ENCODE measurements at places on chromosomes 11 and 22.

- no peak for DNase-seq
These were observed 830 bp downstream of the ACAT1 start for GRCh38 chr11:108122166-108122628.

DNA sequence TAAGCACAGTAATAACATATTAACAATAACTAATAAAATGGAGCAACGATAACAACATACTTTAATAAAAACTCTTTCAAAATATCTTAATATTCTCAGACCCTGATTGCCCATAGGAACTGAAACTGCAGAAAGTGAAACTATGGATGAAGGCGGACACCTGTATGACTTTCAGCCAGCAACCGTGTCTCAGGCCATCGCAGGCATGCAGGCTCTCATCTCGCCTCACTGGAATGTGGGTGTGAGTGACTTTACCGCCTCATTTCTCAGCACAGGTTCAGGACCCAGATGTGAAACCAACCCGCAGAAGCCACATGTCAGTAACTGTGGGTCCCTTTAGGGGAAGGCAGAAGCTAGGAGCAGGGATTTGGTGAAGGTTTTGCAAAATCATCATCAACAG, 539.1 kb downstream of the FAM181B start:
- DNase-seq = no peak

DNA sequence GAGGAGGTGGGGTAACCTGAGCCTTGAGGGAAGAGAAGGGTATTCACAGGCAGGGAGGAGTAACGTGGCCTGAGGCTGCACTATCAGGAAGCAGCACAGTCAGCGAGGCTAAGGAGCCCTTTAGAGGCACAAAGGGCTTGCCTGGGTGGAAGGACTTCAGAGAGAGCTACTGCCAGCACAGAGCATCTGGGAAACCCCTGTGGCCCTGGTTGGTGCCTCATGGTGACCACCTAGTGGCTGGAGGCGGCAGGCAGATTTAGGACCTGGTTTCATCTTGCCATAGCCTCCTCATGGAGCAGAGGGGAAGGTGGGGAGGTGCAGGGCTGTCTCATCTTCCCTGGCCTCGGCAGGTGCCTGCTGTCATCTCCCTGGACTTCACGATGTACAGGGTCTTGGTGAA, 64.5 kb downstream of the MPPED1 start:
- DNase-seq = no peak

GRCh38 chr22:31085493-31085824, 4.3 kb downstream of the SMTN start:
- no peak for DNase-seq

DNA sequence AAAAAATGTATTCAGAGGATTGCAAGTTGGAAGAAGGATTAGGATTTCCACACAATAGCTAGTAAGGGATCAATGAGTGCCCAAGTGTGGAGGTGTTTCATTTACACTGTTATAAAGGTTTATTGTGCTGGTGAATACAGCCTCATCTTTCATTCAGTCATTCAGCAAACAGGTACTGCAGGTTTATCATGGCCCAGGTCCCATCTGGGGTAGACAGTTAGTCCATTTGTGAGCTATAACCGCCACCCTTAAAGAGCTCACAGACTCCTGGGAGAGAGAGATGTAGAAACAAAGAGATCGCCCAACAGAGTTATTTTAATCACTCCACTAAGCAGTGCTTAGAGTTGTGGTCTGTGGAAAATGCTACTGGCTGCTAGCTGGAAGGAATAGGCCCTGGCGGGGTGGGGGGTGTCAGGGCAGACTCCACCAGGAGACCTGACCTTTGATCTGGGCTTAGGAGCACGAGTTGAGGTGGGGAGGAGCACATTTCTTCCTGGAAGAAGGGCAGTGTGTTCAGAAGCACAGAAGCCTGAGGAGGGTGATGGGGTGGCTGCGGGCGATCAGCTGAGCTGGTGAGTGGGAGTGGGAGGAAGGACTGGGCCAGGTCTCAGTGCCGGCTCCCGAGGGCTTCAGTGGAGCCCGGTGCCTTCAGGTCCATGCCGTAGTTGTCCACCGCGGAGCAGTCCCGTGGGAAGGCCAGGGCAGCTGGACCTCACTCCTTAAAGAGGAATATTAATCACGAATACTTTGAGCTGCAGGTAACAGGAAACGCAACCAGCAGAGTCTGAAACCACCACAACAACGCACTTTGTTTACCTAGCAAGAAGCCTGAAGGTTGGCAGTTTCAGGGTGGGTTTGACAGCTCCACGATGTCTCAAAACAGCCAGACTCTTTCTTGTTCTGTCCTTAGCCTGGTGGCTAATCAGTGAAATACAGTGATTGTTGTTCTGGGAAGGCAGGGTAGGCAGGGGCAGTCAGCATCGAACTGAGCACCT, 11.2 kb downstream of the TOM1 start:
- no peak for DNase-seq

GRCh38 chr11:117823294-117823945, 1.1 kb downstream of the FXYD2 start:
- DNase-seq = peak; percentile 19

GRCh38 chr22:37357446-37358075, 69.7 kb downstream of the ELFN2 start:
- DNase-seq = no peak

DNA sequence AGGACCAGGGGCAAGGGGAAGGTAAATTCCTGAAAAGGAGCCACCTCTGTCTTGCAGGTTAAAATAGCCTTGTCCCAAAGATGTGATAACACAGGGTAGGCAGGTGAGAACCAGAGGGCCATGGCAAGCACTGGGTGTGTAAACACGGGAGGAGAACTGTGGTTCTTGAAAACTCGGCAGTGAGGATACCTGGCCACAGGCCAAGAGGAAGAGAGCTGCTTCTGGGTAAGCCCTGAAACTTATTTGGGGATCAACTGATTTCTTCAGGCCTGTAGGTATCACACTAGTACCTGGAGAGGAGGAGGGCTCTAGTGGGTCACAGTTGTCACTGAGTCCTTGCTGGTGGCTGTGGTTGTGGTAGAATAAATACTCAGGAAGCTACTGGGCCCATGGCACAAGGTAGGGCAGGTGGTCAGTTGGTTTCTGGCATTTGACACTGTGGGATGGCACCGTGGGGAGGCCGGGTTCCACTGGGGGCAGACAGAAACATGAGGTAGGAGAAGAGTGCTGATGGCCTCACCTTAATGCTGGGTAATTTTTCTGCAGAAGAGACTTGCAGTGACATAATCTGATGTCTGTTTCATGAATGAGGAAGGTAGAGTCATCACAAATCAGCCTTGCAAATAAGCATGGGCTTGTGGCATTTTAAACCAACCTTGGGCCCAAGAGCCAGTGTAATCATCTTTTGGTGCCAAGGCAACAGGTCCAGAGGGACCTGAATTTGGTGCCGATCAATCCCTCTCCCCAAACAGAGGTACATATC, 22.0 kb downstream of the AMPD3 start:
- peak; percentile 14 for DNase-seq

DNA sequence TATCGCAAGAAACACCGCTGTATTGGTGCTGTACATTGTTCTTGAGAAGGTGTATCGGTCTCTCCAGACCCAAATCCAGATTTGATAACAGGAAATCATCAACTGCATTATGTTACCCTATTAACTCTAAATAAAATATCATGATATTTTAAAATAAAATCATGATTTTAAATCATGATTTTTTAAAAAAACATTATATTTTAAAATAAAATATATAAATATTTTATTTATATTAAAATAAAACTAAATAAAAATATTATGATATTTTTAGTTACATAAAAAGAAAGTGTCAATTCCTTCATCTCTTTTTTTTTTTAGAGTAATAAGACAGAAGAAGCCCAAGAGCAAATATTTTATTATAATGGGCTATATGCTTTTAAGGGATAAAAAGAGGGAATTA, 27.6 kb downstream of the RBMXL2 start:
- DNase-seq = no peak

- no peak for DNase-seq
These were observed 6.1 kb downstream of the APLNR start for GRCh38 chr11:57230791-57231538.

- no peak for DNase-seq
These were observed 25.2 kb downstream of the RPS6KA4 start for GRCh38 chr11:64384028-64384737.

- no peak for DNase-seq
These were observed 1.6 kb downstream of the MAML2 start for GRCh38 chr11:96341211-96342013.

DNA sequence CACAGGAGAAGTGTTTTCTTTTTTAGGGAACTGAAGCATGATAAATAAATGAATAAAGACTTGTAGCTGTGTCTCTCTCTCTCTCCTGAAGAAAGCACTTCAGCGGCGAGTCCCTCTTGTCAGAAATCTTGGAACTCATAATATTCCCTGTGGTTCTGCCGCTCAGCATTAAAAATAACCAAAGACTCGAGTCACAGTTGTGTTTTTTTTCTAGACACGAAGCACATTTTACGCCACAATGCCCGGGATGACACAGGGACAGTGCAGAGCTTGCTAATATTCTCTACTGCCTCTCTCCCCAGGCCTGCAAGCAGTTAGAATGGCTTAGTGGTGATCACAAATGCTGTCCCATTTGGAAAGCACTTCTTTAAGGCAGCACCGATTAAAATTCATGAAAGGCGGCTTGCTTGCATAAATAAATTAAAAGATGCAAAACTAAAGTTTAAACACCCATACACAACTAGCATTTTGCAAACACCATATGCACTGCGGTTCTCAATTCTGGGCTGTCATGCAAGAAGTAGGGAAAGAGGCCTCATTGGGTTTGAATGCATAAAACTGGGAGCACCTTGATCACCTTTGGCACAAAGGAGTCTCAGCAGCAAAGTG, 597.4 kb downstream of the SOX6 start:
- no peak for DNase-seq

DNA sequence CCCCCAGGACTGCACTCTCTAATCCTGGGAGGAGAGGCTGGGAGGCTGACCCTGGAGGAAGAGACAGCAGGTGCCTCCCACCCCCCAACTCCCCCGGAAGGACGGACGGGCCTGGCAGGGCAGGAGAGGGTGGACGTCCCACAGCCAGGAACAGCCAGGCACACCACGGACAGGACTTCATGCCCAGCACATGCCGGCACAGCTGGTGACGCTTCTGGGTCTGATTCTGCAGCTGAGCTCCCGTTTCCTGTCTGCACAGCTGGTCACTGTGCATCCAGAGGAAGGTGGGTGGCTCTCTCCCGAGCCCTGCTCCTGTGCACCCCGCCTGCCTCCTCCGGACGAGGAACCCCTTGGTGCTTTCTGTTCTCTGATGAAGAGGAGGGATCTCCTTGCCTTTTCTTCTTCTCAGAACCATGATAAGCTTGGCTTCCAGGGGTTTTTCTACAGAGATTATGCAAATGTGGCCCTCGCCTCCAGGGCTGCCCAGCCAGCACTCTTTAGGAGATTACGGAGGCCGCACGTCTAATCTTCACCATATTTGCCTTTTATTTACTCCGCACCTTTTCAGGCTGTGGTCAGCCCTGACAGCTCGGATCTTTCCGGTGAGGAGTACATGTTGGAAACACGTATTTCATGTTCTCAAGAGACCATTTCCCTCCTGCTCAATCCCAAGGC, 1295.8 kb downstream of the BRD1 start:
- DNase-seq = no peak

GRCh38 chr11:133795088-133795487, 50.2 kb downstream of the SPATA19 start:
- DNase-seq = no peak

- DNase-seq = no peak
These were observed 14.3 kb downstream of the TP53AIP1 start for GRCh38 chr11:128928400-128928799.

- DNase-seq = no peak
These were observed 27.8 kb upstream of the ZNRF3 start for GRCh38 chr22:28855355-28856094.

DNA sequence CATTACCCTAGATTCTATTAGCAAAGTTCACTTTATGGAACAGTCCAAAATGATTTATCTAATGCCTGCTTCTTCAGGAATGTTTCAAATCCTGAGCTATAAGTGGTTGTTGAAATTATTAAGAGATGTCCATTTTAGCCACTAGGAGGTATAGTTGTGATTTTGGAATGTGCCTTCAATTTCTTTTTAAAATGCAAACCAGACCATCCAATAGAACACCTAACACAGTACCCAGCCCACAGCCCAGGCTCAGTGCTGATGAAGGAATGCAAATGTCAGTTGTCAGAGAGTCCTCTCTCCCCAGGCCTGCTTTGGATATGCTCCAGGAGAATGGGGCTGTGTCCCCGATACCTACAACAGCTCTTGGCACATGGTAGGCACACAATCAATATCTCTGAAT, 85.8 kb upstream of the E2F8 start:
- DNase-seq = no peak

DNA sequence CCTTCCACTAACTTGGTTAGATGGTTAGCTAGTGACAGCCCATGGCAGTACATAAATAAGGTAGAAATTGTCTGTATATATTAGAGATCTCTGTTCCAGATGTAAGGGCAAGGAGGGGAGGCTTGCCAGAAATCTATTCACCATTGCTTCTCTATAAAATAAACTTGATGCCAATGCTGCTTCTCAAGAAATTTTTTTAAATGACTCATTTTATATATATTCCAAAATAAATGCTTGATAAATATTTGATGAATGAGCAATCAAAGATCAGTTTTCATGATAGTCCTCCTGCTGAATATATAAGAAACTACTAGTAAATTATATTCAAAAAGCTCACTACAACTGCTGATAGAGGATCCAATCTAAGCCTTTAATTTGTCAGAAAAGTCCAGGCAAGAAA, 710.6 kb upstream of the CCDC179 start:
- DNase-seq = no peak

DNA sequence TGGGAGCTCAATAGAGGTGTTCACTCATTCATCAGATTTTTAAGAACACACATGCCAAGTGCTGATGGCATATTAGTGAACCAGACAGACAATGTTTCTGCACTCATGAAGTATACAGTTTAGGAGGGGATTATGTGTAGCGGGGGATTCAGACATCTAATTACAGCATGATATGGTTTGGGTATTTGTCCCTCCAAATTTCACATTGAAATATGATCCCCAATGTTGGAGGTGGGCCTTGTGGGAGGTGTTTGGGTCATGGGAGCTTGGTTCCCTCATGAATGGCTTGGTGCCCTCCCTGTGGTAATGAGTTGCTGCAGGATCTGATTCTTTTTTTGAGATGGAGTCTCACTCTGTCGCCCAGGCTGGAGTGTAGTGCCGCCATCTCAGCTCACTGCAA, 8.9 kb upstream of the RAB3IL1 start:
- no peak for DNase-seq

GRCh38 chr11:28105869-28106268, 2.1 kb downstream of the KIF18A start:
- DNase-seq = no peak

- no peak for DNase-seq
These were observed 116.7 kb downstream of the MN1 start for GRCh38 chr22:27684901-27685300.

GRCh38 chr11:74731301-74732094, at the start of gene CHRDL2:
Gene CHRDL2 (minus strand): TSS chr11:74731426. CDS start chr11:74730888, 538 bp downstream.
- DNase-seq = no peak
